ENCODE measurements at places on chromosomes 5 and 9.

DNA sequence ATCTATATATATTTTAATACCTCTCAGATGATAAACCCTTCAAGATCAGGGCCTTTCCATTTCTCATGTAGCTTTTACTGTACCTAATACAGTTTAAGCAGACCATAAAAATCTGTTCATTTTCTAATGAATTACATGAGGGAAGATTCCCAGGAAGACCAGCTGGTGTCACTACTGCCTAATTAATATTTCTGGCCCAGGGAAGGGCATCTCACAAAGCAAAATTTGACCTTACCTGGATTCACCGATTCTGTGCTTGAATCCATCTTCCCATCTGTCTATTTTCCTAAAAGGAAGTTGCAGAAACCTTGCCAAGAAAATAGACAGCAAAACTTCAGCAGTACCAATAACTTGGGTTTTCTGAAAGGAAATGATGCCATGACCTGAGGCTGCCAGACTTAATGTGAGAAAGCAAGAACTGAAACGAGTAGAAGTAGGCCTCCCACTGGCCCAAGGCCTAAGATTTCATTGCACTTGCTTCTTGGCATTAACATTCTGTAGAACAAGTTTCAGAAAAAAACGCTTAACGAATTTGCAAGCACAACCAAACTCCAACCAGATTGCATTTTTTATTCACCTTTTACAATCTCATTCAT, 83.0 kb upstream of the GLIS3 start:
- DNase-seq = no peak

GRCh38 chr5:157976429-157976828, 117.5 kb upstream of the CLINT1 start:
- DNase-seq = no peak

GRCh38 chr5:172757394-172758010, 13.5 kb downstream of the DUSP1 start:
- DNase-seq = no peak

DNA sequence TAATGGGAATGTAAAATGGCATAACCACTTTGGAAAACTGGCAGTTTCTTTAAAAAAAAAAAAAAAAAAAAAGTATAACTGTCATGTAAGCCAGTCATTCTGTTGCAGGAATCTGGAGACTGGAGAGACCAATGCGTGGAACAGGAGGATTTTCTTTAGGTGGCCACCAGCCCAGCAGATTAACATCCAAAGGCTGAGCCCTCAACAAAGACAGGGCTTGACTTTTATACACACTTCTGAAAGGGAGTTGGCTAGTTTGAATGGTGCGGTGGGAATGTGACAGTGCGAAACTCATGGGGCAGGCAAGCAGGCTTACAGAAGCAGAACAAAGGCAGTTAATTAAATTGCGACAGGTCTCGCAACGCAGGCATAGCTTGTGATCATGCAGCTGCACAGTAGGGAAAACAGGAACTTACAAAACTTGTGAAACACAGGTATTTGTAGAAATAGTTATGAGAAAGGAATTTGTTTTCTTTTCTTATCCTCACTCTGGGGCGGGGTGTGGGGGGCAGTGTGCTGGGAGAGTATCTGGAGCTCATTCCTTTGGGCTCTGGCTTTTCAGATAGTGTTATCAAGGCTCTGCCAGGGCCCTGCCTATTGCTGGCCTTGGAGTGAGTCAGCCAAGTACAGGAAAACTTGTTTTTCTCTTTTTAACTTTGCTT, 12.0 kb downstream of the UIMC1 start:
- DNase-seq = no peak

GRCh38 chr5:121841892-121842291, 9.8 kb upstream of the FTMT start:
- DNase-seq = no peak
